ENCODE measurements at places on chromosomes 7 and 10.

DNA sequence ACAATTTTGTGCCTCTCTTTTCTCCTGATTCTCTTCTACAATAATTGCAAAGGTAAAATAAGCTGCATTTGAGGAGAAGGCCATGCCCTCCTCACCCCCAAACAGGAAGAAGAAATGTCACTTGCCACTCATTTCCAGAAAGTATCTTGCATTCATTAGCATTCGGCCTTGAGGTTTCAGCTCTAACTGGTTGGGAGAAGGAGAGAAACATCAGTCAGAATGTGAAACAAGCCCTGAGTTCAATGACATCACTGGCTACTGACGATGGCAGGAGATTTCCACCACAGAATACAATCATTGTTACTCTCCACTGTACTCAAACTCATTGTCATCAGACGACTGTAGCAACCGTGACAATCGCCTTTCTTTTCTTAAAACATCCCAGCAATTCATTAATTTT lies 72.8 kb downstream of the PRKCQ start:
- DNase-seq = no peak

DNA sequence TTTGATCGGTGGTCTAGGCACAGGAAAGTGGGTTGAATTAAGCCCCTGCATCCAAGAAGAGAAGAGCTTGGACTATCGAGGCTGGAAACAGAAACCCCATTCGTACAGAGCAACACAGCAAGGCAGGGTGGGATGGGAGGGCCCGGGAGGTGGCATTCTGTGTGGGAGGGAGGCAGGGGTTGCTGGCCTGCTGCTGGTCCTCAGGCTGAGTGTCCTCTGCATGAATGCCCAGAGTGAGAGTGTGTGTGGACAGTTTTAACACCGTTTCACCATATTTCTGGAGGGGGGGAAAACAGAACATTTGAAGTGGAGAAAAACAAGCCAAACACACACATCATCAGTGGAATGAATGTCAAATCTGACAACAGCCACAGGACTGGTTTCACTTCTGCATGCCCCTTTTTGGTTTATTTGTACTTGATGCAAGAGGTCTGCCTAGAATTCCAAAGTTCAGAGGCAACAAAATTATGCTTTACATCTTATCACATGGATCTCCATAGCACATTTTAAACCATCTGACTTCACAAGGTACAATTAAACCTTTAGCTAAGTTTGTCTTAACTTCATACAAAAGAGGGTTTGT lies 11.1 kb upstream of the ENO4 start:
- no peak for DNase-seq

DNA sequence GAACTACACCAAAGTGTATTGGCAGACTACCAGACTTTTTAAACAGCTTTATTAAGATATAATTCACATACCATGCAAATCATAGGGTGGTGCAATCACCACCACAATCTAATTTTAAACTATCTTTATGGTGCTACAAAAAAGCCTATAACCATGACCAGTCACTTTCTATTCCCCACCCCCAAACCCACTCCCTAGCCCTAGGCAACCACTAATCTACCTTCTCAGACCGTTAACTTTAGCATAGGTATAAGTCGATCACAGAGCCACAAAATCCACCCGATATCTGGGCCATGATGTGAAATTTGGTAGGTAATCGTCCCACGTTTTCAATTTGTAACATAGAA lies 536 bp upstream of the POM121 start:
- DNase-seq = no peak

- no peak for DNase-seq
Measured at GRCh38 chr7:74525881-74526280, 72.2 kb downstream of the GTF2IRD1 start.

DNA sequence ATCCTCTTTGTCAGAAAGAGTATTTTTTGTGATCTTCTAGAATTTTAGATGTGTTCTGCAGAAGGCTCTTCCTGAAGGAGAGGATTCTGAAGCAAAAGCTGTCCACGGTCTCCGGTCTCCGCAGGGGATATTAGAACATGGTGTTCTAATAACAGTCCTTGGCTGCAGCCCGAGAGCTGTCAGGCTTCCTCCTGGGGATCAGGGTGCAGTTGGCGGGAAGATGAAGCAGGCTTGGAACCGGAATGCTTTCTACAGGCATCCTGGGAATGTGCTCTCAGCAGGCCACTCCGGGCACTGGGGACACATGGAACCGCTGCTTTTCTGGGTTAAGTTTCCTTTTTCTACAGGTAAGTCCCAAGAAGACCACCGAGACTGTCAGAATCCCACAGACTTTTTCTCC lies 118.6 kb upstream of the PARD3 start:
- DNase-seq = no peak

- no peak for DNase-seq
Measured at GRCh38 chr7:152588350-152588749, 87.6 kb downstream of the XRCC2 start.

DNA sequence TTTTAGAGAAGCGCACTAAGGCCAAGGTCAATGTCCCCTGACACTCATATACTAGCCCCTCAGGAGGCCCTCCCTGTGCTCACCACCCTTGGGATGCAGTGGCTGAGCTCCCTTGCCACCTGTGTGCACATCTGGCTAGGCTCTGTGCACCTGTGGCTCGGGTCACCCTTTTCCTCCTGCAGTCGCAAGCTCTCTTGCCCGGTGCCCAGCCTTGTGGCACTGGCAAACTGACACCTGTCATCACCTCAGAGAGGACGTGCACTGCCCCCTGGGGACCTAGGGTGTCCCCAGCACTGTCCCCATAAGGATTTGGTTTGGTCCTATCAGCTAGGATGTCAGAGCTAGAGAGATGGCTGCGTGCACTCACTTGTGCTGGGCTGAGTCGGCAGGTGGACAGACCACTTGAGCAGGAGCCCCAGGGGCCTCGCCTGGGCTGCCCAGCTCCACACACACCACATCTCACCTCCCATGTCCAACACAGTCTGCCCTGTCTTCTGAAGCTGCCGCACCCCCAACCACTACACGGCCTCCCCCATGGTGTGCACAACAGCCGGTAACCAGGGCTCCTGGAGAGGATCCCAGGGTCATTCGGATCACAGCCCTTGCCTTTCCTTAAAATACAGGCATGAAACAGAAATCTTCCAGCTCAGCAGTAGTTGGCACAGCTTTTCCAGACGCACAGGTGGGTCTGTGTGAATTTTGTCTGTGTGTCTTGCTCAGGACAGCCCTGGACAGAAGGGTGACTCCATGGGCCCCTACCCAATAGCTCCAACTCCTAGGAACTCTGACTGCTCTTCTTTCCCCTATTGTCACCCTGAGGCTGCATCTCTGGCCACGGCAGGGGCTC lies 111.0 kb downstream of the GRID1 start:
- no peak for DNase-seq

DNA sequence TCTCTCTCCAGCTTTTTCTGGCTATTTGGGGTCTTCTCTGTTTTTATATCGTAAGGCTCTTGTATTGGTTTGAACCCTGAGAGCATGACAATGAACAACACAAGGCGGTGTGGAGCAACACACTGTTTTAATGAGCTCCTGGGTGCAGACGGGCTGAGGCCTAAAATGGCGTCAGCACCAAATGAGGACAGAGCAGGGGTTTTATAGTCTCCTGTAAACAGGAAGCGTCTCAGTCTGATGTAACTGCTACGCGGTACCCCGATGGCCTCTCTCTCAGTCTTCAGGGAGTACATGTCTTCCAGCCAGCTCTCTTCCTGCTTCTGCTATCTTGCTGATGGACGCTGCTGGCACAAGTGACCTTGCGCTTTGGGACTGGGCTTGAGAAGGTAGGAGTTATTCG lies 95.9 kb upstream of the CCDC71L start:
- DNase-seq = no peak

GRCh38 chr10:119270762-119271366 lies 63.5 kb downstream of the GRK5 start:
- DNase-seq = no peak

GRCh38 chr7:21450941-21451340 lies 23.1 kb downstream of the SP4 start:
- DNase-seq = no peak

GRCh38 chr10:13706175-13706574 lies 119.4 kb downstream of the PRPF18 start:
- DNase-seq = no peak

- no peak for DNase-seq
Measured at GRCh38 chr7:72793791-72794190, 34.2 kb downstream of the TYW1B start.

DNA sequence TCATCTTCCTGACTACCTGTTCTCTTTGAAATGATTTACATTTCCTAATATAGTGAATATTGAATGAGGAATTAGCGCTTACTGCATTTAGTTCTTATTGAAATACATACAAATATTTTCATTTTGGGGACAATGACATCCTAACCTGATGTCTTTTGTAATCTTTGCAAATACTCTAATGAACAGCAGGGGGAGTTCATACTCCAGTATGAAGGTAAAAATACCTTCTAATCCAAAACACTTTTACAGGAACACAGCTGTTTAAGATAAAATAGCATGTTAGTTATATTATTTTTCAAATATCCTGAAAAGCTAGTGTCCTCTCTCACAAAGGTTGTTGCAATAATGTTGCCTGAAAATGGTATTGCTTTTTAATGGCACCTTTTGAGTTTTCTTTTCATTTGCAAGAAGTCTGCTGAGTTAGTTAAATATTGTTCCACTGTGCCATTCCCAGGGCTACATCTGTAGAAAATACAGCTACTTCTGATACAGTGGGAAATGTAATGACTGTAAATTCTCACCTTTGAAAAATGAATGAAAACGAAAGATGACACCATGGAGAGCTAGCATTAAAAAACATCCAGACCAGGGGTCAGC lies 400.0 kb downstream of the PHF14 start:
- DNase-seq = peak; percentile 60

DNA sequence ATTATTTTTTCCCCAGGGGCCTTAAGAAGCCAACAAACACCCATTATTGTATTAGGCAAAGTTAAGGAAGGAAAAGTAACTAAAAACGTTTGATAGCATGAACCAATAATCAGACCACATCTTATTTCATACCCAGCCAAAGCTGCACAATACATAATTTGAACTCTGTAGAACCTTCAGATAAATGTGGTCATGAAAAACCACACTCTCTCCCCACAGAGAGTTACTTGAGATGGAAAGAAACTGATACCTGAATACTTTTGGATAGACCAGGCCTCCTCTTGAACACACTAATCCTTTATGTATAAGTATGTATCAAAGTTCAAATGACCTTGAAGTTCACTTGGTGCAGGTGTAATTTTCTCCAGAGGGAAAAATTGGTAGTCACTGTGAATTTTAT lies 146.6 kb upstream of the FAM13C start:
- DNase-seq = no peak

DNA sequence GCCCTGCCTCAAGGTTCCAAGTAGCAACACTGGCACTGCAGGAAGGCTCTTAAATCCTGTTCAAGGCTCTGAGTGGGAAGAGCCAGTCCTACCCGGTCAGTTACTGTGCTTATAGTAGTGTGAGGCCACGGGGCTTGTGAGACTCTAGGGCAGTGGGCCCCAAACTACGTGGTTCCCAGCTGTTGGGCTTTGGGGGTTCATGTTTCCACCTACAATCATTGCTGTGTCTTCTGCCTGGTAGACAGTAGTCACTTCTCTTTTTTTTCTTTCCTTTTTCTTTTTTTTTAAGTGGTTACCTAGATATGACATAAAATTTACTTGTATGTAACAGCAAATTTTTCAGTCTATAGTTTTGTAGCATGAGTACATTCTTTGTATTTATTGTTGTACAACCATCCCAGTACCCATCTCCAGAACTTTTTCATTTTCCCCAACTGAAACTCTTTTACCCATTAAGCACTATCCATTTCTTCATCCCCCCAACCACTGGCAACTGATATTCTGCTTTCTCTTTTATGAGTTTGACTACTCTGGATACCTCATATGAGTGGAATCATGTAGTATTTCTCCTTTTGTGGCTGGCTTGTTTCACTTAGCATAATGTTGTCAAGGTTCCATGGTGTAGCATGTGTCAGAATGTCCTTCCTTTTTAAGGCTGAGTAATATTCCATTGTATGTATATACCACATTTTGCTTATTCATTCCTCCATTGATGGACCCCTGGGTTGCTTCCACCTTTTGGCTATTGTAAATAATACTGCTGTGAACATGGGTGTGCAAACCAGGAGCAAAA lies 7.7 kb downstream of the UBTD1 start:
- DNase-seq = no peak

DNA sequence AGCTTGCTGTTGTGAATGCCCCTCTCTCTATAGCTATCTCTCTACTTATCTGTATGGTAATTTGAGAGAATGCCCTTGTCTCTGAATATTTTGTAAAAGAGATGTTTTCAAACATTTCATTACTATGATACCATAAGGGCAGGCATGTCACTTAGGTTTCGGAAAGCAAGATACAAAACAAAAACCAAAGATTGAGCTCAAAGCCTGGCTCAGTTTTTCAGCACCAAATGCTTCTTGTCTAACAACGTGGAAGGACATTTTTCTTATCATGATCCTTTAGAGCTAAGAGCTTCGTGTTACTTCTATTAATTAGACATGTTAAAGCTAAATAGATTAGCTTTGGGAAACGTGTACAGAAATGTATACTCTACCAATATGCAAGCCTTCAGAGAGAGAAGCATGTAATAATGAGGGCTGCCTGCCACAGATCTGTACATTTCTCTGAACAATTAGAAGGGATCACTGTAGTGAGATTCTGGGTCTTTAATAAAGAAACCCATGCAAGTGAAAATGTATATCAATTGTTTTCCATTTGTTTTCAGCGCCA lies 148.9 kb downstream of the ARID5B start:
- DNase-seq = no peak

DNA sequence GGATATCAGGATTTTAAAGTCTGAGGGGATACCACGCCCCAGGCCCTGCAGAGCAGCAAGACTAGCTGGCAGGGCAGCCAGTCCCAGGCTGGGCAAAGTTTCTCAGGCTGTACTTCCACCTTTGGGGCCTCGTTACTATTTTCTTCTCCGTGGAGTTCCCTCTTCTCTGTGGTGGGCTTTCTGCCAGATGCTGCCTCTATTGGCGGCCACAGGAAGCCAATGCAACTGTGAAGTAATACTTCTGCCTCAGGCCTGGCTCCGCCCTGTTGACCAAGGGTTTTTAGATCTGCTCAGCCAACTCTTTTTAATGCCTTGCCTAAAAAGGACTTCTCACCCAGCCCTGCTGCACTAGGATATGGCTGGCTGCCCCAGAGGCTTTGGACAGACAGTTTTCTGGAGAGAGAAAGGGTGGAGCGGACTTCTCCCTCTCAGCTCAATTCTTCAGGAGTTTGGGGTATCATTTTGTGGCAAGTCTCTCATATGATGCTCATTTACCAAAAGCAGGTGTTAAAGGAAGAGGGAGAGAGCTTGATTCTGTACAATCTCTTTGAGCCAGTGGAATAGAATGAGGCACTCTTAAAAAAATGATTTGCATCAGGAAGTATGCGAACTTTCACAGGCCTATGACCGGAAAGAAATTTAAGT lies 67.4 kb downstream of the HHEX start:
- no peak for DNase-seq

DNA sequence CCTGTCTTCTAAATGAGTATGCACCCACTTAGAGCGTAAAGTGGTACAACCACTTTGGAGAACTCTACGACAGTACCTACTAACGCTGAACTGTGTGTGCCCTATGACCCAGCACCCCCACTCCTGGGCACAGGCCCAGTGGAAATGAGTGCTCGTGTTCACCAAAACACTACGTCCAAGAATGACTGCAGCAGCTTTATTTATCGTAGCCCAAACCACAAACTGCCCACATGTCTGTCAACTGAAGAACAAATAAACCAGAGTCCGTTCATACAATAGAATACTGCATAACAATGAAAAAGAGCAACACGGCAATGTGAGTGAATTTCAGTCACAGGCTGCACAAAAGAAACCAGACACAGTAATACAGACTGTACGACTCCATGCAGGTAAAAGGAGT lies 35.4 kb downstream of the TLL2 start:
- no peak for DNase-seq

- no peak for DNase-seq
Measured at GRCh38 chr10:21138769-21139340, 241.7 kb upstream of the NEBL start.

All from NCI-H1694 treated with DMSO at 0.1 percent for 48 hours (cell line).